Posterior vena cava (tissue), 2 donors: ENCODE measurements at places on chromosomes 1 and 21.

GRCh38 chr1:153939476-153939875 is 7.0 kb downstream of the DENND4B start:
- DNase-seq, result peak; percentile 72

DNA sequence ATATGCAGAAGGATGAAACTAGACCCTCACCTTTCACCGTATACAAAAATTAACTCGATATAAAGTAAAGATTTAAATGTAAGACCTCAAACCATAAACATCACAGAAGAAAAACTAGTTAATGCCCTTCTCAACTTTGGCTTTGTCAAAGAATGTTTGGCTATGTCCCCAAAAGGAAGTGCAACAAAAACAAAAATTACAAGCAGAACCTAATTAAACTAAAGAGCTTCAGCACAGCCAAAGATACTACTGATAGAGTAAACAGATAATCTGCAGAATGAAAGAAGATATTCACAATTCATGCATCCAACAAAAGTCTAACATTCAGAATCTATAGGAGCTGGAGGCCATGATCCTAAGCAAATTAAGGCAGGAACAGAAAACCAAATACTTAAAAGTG is 824.6 kb upstream of the NEGR1 start:
- DNase-seq, result no peak

GRCh38 chr1:60665311-60665710 is 417.1 kb upstream of the NFIA start:
- DNase-seq, result no peak

- DNase-seq, result no peak
Measured at GRCh38 chr1:22731924-22732720, 21.5 kb downstream of the EPHB2 start.

DNA sequence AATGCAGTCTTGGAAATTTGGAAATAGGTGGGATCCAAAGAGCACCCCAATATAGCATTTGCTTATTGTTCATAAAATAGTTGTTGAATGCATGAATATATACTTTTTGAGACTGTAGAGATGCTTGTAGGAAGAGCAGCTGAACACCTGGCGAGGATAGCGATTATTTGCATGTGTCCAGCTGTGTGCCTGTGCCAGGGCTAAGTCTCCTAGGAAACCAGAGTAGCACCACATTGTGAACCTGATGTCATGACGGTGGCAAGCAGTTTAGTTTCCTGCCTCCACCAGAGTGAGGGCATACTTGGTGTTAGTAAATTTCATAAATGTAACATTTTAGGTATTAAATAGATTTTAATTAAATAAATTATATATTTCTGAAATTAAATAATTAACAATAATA is 37.3 kb upstream of the IRF2BP2 start:
- DNase-seq, result no peak

DNA sequence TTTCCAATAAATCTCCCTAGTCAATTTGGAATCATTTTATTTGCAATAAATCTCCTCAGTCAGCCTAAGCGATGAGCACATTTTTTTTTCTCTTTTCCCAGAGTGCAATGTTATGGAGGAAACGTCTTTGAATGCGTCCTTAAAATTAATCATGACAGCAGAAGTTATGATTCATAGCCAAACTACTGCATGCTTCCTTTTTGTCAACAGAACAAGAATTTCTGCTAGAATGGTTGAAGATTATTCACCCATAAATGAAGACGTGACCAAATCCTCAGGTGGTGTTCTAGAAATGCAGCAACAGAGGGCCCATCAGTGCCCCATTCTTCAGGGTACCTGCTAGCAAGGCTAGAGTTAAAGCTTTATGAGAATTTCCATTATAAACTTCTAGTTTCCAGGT is 407.9 kb upstream of the PKN2 start:
- no peak for DNase-seq

DNA sequence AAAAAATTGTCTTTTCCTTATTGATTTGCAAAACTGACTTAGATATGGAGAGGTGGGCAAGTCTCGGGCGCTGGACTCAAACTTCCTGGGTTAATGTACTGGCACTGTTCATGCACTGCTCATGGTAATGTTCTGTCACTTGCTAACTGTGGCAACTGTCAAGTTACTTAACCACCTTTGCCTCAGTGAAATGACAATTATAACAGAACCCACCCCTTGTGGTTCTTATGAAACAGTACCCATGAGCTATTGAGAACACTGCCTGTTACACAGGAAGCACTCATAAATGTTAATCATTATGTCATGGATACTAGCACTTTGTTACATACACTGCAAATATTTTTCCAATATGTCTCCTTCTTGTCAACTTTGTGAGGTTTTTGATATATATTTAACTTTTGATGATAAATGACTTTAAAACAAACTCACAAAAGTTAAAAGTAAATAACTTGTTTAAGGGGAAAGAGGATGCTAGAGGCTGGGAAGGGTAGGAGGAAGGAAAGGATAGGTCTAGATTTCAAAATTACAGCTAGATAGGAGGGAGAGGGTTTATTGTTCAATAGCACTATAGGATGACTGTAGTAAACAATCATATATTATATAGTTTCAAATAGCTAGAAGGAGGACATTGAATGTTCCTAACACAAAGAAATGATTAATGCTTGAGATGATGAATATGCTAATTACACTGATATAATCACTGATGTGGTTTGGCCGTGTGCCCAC is 342.5 kb downstream of the ADGRL2 start:
- no peak for DNase-seq

GRCh38 chr21:46424621-46425020 is 34.1 kb upstream of the DIP2A start:
- DNase-seq, result no peak

- DNase-seq, result peak; percentile 90
Measured at GRCh38 chr1:109823543-109824348, 60.0 kb upstream of the EPS8L3 start.
